ENCODE measurements at places on chromosomes 12 and 14.

DNA sequence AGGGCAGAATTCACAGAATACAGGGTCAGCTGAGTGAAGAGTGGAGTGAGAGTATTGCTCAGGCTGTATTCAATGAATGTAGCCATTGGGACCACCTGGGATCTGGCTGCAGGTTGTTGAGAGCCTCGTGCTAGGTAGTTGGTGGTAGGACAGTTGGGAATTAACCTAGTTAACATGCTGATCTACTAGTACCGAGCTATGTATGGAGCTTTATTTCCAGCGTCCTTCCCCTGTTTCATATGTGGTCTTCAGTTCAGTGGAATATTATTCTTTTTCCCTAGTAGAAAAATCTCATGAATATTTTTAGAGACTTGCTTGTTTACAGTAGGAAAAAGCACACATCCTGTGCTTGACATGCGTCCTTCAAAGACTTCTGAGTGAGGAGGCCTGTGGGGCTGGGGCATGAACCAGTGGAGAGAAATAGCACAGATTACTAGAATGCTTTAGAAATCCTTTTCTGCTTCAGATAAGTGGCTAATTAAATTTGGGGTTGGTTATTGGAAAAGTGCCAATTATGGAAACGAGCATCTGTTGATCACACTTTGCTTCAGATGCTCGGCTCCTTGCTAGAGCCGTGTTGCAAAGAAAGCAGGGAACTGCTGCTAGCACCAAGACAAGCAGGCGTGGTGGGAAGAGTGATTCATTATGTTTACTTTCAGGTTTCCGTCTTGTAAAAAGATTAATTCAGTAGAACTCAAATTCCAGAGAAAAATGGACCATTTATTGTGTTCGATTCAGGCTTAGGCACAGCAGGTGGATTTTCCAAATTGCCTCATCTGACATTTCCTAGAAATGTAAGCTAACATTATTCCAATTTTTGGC, 53.6 kb downstream of the ARF6 start:
- DNase-seq = no peak

- no peak for DNase-seq
These were observed 528.9 kb downstream of the TMEM121 start for GRCh38 chr14:106055289-106055688.

DNA sequence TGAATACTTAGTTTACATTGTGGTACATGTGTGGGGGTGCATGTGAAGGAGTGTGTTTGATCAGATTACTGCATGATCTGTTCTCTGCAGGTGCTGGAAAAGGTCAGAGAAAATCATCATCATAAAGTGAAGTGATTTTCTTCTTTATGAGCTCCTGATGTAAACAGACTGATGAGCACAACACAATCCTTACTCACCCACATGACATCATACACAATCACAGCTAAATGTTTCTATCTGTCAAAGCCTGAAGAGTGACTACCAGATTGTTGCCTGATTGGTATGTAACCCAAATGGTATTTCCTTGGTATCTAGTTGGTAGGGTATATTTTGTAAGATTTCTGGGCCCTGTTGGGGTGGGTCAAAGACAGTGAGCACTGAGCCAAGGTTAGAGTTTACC, 270.8 kb downstream of the FOXG1 start:
- no peak for DNase-seq

GRCh38 chr14:69547701-69548348, 26.8 kb downstream of the CCDC177 start:
- peak; percentile 37 for DNase-seq

- DNase-seq = peak; percentile 84
These were observed 3.1 kb upstream of the TNS2 start for GRCh38 chr12:53046655-53047220.

- DNase-seq = no peak
These were observed 311.9 kb downstream of the CACNA1C start for GRCh38 chr12:2364631-2365051.

GRCh38 chr14:75513911-75514672, 8.2 kb upstream of the BATF start:
- DNase-seq = no peak

GRCh38 chr12:19048943-19049342, 80.6 kb upstream of the PLEKHA5 start:
- DNase-seq = no peak

DNA sequence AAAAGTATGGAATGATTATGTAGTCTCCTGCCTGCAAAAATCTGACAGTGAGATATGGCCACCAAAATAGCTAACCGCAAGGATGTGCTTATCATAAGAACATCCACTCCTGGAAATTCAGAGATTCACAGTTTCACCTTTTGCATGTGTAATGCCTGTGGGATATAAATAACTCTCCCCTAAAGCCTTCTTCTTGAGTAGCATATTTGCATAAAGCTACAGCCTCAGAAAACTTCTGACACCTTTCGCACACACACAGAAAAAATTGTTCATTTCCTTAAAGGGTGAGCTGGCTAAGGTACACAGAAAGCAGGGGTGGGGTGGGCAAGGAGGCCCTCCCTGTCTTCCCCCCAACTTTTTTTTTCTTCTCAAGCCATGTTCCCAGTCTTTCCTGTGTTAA, 3.1 kb upstream of the IGF1 start:
- no peak for DNase-seq

DNA sequence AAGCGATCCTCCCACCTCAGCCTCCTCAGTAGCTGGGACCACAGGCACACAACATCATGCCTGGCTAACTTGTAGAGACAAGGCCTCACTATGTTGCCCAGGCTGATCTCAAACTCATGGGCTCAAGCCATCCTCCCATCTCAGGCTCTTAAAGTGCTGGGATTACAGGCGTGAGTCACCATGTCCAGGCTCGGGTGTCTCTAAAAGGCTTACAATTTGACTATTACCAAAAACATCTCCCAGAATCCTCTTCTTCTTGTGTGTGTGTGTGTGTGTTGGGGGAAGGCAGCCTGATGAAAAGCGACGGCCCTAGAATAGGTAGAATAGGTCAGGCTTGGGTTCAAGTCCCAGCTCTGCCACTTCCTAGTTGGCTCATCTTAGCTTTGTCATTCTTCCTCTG, 16.8 kb downstream of the MSI1 start:
- DNase-seq = no peak

DNA sequence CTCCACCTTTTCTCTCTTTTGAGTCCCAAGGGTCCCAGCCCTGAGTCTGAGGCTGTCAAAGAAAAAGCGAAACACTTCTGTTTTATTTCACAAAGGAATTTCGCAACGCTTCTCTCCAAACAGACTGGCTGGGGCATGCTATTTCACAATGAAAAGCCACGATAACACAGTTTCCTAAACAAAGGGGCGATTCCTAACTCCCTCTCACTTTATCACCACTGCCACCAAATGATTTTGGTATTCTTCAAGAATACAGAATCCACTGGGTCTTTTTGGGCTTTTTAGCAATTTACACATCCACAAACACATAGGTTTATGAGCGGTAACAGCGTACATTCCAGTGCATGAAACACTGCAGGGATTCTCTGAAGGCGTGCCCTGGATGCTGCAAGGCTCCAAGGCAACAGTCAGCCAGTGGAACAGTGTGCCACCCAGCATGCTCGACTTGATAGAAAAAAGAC, 161.2 kb downstream of the DAD1 start:
- DNase-seq = no peak

- no peak for DNase-seq
These were observed 445.2 kb downstream of the NAV3 start for GRCh38 chr12:78275886-78276285.

DNA sequence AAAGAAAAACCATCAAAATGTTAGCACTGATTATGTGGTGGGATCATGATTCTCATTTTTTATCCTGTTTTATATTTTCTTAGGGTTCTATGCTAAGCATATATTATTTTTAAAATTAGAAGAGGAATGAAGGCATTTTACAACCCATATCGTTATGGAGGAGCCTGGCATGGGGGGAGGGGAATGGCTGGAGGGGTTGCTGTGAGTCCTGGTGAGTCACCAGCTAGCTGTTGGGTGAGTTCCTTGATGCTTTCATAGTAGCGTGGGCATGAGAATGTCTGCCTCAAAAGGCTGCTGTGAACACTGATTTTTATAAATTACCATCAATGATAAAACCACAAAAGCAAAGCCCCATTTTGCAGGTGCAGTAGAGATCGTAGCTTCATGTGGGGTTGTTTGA, 46.9 kb downstream of the C14orf132 start:
- no peak for DNase-seq

DNA sequence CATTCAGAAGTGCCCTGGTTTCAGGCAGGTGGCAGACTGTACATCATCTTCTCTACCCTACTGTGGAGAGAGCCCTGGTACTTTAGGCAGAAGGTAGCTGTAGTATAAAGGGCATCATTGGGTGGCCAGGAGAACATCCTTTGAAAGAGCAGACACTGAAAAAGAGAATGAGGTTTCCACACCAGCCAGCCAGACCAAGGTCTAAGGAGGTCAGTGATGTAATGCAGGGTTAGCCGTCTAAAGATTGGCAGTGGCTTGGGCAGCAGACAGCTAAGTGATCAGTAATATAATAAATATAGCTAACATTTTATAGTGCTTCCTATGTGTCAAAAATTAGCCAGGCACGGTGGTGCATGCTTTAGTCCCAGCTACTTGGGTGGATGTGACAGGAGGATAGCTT, 12.0 kb downstream of the ZBTB25 start:
- no peak for DNase-seq

GRCh38 chr12:88334271-88334670, 192.2 kb downstream of the TMTC3 start:
- DNase-seq = no peak

DNA sequence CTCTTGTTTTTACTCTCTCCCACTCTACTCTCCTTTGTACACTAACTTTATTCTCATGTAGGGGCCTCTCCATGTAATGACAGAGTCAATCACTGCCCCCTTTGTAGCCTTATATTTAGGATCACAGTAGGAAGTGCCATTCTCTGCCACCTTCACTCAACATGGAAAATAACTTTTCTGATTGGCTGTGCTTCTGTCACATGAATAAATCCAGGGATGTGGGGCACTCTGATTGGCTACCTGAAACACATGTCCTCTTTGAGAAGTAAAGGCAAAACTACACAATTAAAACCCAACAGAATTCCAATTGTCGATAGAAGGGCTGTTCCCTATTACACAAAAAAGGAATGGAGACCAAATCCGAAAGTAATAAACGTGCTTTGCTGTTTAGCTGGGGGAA, at the start of gene RNASE9:
RNASE9 (minus strand) TSS at position 87 of the 400 bp plus-strand sequence.
- no peak for DNase-seq

- DNase-seq = no peak
These were observed 239.4 kb downstream of the C12orf75 start for GRCh38 chr12:105569886-105570285.
